Stimulated activated CD4-positive, alpha-beta T cell treated with anti-CD3 and anti-CD28 coated beads, Interleukin-12 subunit alpha, Interleukin-12 subunit beta, amount 100 ng/mL, for 4 hours (primary cell): ENCODE measurements at places on chromosomes 3 and 15.

DNA sequence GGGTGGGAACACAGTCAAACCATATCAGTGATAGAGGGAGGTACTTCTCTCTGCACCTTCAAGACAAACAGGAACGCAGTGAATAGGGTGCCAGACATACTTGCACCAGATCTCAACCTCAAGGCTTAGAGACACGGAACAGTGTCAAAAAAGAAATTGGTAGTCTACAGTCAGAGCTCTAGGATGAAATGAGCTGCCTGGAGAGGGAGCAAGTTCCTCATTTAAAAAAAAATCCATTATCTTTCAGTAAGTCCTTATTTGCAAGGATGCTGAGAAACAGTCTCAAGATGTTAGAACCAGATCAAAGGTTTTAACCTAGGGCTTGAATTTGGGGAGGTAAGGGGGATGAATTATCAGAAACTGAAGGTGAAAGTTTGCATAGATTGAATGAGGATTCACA lies 20.2 kb upstream of the LMCD1 start:
- no peak for DNase-seq

DNA sequence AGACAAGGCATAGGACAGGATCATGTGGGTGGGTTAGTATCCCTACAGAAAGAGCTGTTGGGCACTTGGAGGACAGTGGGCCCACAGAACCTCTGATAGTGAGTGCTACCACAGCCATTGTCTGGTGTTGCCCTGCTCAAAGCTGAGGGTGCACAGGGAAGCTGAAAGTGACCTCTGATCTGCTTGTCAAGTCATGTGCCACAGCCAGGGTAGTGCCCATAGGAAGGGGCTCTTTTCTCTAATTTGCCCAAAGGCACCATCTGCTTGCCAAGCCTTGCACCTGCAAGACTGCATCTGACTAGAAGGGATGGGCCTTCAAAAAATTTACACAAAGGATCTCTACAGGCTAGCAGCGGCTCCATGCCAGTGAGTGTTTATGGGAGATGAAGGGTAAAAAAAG lies 87.4 kb upstream of the GSK3B start:
- no peak for DNase-seq

DNA sequence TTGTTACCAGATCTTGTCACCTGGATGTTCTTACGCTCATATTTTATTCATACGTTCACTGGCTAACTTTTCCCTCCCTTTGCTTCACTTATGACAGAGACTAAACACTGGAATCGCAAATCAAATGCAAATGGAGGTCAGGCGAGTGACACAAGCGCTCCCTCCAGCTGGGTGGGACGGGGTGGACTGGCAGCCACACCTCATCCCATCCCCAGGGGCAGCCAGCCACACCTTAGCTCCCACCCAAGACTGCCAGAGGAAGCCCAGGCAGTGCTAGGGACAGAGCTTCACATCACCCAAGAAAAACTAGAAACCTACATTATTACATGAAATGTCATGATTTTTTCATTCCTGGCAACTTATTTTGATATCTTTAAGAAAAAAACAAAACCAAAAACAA lies 366.2 kb downstream of the ERC2 start:
- no peak for DNase-seq

GRCh38 chr3:132593947-132594323 lies 3.1 kb upstream of the ACKR4 start:
- no peak for DNase-seq

DNA sequence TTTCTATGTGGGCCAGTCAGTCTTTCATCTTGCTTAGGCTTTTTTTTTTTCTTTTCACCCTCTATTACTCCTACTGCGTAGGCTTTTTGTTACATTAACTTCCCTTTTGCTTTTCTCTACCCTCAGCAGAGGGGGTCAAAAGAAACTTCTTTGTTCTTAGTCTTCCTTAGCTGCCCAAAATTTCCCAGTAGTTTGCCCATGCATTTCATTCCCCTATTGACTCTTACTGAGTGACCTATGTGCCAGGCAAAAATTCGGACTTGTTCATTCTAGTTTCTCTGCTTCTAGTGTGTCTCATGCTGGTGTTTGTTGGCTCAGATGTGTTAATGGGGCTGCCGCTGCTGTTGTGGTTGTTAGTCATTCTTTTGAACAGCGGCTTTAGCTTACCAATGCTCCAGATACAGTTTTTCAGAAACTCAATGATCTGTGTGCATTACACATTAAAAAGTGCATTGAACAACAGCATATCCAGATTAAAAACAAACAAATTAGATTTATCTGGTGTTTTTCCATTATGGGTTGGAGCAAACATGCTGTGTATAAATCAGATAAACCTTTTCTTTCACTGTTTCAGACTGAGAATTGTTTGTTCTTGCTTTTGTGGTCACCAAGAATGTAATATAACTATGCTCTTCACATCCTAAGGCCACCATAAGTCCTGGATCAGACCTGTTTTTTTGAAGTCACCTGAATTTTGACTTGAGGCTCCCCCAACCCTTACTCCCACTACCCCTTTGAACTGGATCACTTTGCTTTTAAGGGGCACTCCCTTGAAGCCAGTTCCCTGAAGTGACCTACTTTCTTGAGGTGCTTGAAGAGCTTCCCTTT lies 43.1 kb downstream of the PDE8A start:
- no peak for DNase-seq

DNA sequence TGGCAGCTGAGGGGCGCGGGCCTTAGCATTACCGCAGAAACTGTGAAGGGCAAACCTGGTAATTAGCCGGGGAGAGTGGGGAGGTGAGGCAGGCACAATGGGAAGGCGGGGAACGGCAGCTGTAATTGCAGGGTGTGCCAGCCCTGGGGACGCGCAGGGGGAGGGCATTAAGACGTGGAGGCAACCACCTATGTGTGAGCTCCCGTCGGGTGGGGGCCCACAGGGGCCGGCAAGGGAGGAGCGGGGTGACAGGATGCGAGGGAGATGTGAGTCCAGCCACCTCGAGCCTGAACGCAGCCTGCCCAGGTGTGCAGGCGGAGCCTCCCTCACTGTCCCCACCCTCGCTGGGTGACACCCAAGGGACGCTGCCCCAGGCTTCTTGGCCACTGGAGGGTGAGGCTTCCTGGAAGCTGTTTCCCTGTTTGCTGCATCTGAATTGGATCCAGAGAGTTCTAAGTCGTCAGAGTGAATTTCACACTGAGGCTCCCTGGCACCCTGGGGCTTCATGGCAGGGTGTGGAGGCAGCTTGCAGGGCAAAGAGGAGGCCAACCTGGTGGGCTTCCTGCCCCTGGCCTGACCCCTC lies 130.6 kb upstream of the MEF2A start:
- DNase-seq, result no peak
